ENCODE measurements at places on chromosomes 2 and 18.
A peak's percentile ranks its signal among the peaks of the same experiment; 100 is the strongest.

DNA sequence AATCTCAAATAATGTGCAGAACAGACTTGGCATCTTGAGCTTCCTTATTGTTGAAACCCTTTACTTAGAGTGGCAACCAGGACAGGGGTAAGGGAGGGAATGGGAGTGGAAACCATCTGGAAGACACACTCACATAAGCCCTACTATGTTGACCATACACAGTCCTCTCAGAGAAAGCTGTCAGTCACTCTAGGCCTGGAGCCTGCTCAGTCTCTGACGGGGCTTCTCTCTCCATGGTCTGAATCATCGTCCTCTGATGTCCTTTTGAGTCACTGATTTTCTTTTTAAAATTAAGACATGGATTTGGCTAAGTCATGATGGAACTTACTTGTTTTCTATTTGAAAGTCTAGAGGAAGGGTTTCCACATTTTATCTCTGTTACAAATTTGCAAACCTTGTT, 74.0 kb downstream of the MYO1B start:
- DNase-seq: no peak

- peak; percentile 55 for DNase-seq
Measured at GRCh38 chr2:47272031-47272864, 117.1 kb upstream of the STPG4 start.

DNA sequence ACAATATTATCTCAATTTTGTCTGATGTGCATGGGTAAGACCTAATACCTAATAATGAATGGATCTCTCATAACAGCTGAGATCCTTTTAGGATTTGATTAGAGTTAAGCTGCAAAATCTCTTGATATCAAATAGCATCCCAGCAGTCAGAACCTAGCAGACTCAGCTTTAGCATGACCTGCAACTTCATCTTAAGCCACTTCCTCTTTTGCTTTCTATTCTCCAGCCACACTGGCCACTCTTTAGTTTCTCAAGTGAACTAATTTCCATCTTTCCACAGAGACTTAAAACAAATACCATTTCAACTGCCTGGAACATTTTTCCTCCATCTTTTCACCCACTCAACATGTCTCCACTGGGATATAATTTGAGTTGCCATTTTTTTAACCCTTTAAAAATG, 1251.6 kb upstream of the ZEB2 start:
- DNase-seq: no peak

GRCh38 chr18:2536493-2536892, 34.8 kb downstream of the METTL4 start:
- DNase-seq: no peak
